ENCODE measurements at places on chromosomes 1 and 21.
A peak's percentile ranks its signal among the peaks of the same experiment; 100 is the strongest.

GRCh38 chr1:119712342-119713038 is 756 bp downstream of the PHGDH start:
- DNase-seq = peak; percentile 75

GRCh38 chr1:114737314-114737849 is 20.4 kb downstream of the CSDE1 start:
- no peak for DNase-seq

DNA sequence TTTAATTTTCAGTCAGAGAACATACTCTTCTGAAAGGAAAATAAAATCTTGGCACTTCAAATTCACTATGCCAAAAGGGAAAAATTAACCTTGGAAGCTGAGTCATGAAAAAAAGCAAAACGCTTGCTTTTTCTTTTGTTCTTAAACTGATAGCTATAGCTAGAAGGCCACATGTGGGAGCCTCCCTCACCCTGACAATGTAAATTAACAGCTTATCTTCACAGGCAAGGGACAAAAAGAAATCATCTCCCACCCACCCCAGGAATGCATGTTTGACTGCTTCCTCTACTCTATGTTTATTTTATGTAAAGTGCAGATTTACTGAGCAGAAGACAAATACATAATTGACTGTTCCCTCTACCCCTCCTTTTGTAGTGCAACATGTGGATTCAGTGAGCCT is 38.0 kb downstream of the EBNA1BP2 start:
- DNase-seq = no peak

DNA sequence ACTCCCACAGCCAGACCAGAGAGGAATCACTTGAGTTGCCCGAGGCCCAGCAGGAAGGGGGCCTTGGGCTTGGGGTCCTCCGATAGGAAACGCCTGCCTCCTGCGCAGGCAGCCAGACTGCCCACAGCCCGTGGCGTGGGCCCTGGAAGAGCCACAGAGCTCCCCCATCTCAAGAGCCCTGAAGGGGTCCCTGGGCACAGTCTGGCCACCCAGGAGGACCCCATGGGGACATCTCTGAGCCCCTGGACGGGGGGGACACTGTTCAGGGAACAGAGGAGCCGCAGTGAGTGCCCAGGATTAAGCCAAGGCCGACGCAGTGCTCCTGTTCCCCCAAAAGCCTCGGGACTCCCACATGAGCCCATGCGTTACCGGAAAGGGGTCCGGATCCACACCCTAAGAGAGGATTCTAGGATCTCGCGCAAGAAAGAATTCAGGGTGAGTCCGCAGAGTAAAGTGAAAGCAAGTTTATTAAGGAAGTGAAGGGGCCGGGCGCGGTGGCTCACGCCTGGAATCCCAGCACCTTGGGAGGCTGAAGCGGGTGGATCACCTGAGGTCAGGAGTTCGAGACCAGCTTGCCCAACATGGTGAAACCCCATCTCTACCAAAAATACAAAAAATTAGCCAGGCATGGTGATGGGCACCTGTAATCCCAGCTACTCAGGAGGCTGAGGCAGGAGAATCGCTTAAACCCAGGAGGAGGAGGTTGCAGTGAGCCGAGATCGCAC is 38.1 kb upstream of the LBR start:
- no peak for DNase-seq

GRCh38 chr21:35020902-35021301 is 28.2 kb downstream of the RUNX1 start:
- peak; percentile 34 for DNase-seq

GRCh38 chr1:68225781-68226180 is 6.5 kb downstream of the WLS start:
- no peak for DNase-seq

Data from activated T-cell treated with anti-CD3 and anti-CD28 coated beads, Interleukin-2, amount 50 U/mL, for 72 hours (primary cell).